AG09309 (cell line): ENCODE measurements at places on chromosomes 4 and X.

GRCh38 chr4:123939621-123940020, 543.0 kb downstream of the SPRY1 start:
- peak; percentile 51 for DNase-seq

- DNase-seq, result no peak
These were observed 207.0 kb downstream of the BCOR start for GRCh38 chrX:39890807-39891206.

DNA sequence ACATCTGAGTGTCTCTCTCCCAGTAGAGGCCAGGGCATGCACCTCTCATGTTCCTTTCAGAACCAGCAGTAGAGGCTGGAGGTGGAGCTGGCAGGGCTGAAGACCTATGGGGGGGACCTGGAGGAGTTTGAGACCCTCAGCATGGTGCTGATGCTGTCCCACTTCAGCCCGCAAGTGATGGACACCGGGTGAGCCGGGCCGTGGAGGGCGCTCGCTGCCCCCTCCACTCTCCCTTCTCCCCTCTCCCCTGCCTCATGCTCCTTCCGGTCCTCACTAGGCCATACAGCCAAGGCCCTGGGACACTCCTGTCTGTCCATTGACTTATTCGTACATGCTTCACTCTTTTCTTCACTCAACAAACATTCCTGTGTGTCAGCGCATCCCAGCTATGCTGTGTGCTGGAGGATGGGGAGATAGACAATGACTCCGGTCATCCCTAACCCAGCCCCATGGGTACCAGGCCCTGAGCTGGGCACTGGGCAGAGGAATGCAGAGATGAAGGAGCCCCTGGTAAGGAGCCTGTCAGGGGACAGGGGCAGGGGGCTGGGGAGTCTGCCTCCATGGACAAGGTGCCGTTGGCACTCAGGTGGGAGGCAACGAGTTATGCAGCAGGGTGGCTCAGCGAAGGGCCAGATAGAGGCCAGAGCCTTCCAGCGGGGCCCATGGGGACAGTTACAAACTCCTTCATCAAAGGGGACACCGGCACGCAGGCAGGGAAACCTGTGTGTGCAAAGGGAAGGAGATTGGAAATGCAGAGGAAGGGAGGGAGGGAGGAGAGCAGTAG, 28.4 kb upstream of the WFS1 start:
- DNase-seq, result no peak

DNA sequence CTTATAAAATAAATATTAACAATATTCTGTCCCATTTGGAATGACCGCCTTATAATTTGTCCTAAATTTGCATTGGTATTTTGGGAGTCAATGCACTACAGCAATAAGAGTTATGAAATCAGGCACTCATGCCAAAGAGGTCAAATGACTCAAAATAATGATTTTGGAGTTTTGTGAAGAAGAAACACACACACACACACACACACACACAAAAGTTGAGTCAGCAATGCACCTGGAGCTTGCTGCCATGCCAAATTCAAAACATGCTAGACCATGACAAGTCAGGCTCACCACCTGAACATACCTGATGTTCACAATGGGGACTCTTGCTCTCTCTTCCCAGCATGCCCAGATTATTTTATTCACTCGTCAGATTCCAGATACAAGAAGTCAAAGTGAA, 56.7 kb downstream of the PROM1 start:
- DNase-seq, result no peak

DNA sequence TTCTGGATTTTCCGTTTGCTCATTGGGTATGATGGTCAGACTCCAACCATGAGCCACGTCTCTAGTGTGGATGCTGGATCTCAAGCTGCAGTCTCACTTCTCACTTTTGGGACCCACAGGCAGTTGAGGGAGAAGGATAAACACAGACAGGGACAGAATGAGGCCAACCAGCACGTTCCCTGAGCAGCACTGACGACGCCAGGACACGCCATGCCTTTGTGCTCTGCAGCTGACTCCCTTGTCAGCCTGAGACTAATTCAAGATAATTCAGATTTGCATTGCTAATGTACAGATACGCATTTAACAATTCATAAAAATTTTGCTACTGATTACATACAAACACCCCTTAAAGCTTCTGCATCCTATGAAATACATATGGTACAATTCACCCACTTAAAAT, 106.5 kb downstream of the FAM193A start:
- DNase-seq, result no peak

DNA sequence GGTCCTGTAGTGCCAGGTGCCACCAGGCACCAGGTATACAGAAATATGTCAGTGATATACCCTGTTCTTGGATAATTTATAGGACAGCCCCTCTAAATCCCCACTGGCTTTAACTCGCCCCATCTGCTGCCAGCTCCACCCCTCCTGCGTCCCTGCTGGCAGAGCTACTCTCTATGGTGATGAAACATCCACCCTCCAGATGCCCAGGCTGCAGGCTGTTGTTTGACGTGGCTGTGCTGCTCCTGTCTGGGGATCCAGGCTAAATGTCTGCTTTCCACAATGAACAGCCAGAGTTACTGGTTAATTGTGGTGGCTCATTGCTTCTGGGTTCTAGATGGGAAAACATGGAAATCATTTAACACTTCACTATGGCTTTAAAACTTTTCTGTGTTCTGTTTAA, 12.9 kb downstream of the NHSL2 start:
- DNase-seq, result no peak

DNA sequence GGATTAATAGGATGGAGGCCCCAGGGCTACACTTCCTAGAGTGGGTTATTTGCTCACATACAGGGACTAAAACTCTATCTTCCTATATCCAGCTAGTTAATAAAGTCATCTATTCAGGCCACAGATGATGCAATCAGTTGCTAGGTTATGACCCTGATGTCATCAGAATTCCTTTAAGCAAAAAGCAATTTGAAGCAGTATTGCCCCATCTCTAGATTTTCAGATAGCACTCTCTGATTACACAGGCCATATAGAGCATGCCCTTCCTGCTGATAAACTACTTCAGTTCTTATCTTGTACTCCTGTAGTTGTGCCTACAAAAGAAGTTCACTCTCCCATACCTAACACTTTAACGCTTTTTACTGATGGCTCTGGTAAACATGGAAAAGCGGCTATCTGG, 84.8 kb downstream of the TMEM144 start:
- no peak for DNase-seq

- no peak for DNase-seq
These were observed 69.6 kb upstream of the RASGEF1B start for GRCh38 chr4:81541161-81541945.

GRCh38 chrX:153765138-153766079, 1.4 kb downstream of the PLXNB3 start:
- DNase-seq, result no peak

DNA sequence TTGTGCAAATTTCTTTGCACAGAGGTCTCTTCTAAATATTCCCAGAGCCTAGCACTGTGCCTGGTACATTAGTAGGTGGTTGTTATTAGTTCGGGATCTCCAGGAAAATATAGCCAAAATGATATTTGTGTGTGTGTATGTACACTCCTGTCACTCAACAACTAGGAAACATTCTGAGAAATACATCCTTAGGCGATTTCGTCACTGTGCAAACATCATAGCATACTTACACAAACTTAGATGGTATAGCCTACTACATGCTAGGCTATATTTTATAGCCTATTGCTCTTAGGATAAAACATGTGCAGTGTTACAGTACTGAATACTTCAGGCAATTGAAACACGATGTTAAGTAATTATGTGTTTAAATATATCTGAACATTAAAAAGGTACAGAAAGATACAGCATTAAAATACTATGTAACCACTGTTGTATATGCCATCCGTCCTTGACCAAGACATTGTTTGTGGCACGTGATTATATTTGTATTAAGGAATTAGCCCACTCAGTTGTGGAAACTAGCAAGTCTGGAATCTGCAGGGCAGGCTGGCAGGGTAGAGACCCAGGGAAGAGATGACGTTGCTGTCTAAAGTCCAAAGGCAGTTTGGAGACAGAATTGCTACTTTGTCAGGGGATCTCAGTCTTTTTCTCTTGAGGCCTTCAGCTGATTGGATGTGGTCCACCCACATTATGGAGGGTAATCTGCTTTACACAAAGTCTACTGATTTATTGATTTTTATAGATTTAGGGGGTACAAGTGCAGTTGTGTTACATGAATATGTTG, 106.9 kb downstream of the COL4A6 start:
- no peak for DNase-seq

DNA sequence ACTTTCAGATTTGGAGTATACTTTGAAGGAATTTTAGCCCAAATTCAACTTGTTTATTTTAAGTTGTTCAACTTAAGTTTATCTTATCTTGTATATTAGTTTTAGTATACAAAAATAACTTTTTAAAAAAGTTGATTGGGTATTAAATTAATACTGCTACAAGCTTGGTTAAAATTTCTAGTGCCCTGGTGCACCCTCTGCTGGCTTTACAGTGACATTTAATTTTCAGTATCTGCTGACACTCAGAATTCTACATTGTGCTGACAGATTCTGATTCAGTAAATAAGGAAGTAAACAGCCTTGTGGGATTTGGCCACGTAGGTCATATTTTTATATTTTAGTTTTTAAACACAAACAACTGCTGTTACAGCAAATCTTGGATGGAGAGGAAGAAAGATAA, 2.9 kb downstream of the EDA start:
- no peak for DNase-seq

- peak; percentile 37 for DNase-seq
These were observed 67.1 kb downstream of the PGRMC2 start for GRCh38 chr4:128220286-128221235.
